ENCODE measurements at places on chromosomes 12 and 14.

- DNase-seq: no peak
These were observed 2.2 kb upstream of the NFKBIA start for GRCh38 chr14:35406506-35407305.

GRCh38 chr12:119319638-119320037 is 14.9 kb upstream of the CCDC60 start:
- no peak for DNase-seq

DNA sequence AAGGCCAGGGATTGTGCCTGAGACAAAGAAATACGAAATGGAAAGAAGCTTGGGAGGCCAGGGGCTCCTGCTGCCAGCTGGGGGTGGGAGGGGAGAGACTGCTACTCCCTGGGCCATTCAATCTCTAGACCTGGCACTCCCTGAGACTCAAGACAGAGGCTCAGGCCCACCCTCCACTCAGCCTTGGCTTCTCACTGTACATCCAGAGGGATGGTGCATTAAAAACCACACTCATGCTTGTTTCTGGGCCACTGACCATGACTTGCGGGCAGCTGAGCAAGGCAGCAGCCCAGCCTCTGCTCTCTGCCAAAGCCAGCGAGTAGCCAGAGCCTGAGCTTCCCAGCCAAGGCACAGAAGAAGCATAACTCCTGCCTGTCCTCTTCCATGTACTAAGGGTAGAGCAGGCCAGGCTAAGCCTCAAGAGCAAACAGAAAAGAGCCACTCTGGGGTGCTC is 41.5 kb downstream of the PITPNM2 start:
- no peak for DNase-seq

GRCh38 chr14:33918256-33918655 is 32.6 kb downstream of the EGLN3 start:
- no peak for DNase-seq

DNA sequence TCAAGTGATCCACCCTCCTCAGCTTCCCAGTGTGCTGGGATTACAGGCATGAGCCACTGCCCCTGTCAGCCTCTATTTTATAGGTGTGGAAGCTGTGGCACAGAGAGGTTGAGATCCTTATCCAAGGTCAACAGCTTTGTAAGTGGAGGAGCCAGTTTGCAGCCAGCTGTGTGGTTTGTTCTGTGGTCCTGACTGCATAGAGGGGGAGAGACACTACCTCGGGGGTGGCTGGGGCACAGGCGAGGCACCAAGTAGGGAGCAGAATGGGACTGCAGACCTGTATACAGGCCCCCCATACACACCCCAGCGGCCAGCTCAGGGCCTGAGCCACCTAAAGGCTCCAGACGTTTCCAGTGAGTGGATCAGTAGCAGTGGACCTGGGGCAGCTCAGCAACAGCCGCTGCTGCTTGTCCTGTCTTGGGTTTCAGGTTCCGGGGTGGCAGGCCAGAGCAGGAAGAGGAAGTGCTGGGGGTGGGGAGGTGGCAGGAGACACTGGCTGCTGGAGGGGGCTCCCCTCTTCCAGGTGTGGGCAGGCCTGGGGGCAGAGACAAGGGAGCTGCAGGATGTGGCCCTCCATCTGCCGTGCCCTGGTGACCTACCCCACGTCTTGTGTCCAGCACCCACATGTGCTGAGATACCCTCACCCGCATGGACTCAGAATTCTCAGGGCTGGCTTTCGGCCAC is 11.0 kb downstream of the ORAI1 start:
- peak; percentile 38 for DNase-seq

GRCh38 chr12:8508910-8509841 is 4.1 kb upstream of the CLEC4D start:
- no peak for DNase-seq

GRCh38 chr12:109047081-109047805 is 5.1 kb upstream of the USP30 start:
- DNase-seq: no peak

- no peak for DNase-seq
These were observed 49.8 kb downstream of the NTN4 start for GRCh38 chr12:95740751-95741150.

DNA sequence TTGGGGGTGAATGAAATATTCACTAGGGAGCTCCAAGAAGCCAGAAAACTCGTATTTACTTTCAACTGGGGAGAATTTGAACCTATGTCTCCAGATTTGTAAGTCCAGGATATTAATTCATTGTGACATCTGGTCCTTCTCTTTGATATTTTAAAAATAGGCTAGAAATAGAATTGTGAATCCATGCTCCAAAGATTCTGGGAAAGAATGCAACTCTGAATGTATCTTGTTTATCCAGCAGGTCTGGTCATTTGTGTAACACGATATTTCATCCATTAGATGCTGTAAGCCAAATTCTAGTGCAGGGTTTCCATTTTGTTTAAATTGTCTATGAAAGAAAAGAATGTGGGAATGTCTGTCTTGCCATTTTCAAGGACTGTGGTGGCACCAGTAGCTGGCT is 334.7 kb downstream of the BMP4 start:
- DNase-seq: no peak

DNA sequence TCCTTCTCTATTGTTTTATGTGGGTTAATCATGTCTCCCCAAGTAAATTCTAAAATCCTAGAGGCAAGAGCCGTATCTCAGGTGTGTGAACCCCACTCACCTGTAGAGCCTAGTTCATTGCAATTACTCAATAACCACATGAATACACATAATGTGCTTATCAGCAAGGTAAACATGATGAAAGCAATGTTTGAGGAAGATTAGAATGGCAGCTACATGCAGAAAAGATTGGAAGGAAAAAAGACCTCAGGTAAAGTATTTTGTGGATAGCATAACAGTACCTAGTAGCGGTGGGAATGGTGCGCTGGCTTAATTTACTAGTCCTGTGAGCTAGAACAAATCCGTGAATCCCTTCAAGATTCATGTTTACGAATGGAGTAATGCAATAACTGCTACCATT is 5.3 kb upstream of the KRAS start:
- no peak for DNase-seq

- DNase-seq: no peak
These were observed 182.0 kb downstream of the CACNA1C start for GRCh38 chr12:2234646-2235350.

- no peak for DNase-seq
These were observed 123.1 kb upstream of the KRR1 start for GRCh38 chr12:75634244-75635222.

DNA sequence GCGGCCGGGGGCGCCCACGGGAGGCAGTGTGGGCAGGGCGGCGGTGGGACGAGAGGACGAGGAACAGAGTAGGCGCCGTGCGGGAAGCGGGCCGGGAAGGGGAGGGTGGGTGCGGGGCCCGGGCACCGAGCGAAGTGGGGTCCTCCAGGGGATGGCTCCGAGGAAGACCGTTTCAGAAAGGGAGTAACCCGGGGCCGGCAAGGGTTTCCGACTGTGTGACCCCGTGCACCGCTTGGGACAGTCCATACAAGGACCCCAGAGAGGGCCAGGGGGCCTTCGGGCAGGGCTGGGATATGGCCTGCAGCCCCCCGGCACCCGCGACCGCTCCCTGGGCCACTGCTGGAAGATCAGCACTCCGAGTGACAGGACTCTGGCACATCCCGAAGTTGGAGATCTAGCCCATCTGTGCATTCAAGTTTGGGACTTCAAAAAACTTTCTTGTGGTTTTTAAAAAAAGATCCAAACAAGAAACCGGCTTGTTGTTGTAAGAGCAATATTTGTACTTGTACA is 448 bp downstream of the TSPAN9 start:
- no peak for DNase-seq

DNA sequence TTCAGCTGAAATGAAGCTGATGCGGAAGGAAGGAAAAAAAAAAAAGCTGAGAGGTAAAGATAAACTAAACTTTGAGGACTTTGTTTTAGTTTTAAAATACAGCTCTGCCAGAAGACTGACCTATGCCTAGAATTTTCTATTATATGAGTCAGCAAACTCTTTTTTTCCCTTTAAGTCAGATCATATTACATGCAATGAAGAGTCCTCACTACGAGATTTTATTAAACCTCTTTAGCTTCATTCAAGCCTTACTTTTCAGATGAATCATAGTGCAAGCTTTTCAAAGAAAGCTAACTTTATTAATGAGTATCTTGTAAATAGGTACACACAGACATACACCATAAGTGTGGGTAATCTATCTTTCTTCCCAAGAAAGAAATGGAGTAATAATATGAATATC is 57.8 kb upstream of the FSCB start:
- DNase-seq: no peak

GRCh38 chr12:84732828-84733340 is 179.7 kb downstream of the SLC6A15 start:
- DNase-seq: no peak

DNA sequence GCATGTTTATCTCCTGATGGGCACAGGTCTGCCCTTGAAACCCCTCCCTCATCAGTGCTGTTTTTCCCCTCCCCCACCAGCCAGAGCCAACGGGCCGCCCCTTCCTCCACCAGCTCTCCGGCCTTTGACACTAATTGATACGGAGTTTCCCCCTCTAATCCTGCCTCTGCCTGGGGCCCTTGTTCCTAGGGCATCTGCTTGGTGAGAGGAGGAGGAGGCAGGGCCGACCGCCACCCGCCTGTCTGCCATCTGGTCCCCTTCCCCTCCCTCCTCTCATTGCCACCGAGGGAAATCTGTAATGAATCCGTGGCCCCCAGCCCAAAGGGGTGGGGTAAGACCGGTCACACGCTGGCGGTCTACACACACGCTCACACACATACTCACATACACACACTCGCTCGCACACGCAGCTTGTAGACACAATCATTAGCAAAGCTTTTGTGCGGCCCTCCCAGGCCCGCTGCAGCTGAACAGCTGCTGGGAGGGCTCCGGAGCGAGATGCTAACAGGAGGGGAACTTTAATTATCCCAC is 27.4 kb downstream of the SRRM4 start:
- DNase-seq: no peak

- no peak for DNase-seq
These were observed 34.9 kb upstream of the FAM222A start for GRCh38 chr12:109678719-109679118.

GRCh38 chr12:48061938-48062719 is 43.8 kb downstream of the SENP1 start:
- no peak for DNase-seq

GRCh38 chr14:34283590-34283989 is 178.4 kb downstream of the SPTSSA start:
- no peak for DNase-seq

GRCh38 chr12:107684029-107684795 is 1.4 kb upstream of the PWP1 start:
- no peak for DNase-seq

GRCh38 chr12:60174941-60175340 is 579.1 kb downstream of the SLC16A7 start:
- no peak for DNase-seq

DNA sequence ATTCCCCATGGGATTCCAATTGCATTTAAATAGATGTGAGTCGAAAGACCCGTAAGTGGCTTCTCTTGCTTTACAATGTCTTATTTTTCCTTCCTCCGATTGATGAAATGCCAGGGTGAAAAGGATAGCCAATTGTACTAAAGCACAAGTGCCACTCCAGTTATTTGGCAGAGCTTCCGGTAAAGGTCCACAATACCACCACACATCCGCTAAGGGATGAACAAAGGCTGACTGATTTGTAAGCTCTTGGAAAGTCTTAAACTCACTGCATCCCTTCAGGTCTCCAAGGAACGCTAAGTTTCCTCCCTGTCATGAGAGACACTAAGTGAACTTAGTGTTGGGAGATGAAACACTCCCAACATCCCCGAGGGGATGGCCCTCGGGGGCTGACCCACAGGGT is 21.2 kb upstream of the RNASE1 start:
- no peak for DNase-seq

GRCh38 chr12:86929962-86930361 is 673.8 kb upstream of the MGAT4C start:
- no peak for DNase-seq

DNA sequence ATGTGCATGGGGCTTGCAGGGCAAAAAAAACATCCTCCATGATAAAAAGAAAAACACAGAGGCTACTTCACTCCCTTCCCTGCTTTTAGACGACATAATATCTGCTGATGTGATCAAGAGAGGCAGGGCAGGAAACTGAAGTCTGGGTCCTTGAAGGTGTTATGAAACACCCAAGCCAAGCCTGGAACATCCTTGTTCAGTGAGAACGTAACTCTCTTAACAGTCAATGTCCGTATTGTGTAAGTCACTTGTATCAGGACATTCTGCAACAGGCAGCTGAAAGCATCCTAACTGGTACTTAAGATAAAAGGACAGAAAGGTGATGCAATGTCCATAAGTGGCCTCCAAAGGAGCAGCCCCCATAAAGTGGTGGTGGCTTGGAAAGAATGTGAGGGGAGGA is 20.0 kb downstream of the KCNK10 start:
- DNase-seq: no peak
